Heart left ventricle (tissue), 16 donors: ENCODE measurements at places on chromosomes 1 and 21. TPM values are rescaled to one million over a fixed set of nuclear protein-coding genes. Genes with fewer than 3 reads are reported as not detected.

DNA sequence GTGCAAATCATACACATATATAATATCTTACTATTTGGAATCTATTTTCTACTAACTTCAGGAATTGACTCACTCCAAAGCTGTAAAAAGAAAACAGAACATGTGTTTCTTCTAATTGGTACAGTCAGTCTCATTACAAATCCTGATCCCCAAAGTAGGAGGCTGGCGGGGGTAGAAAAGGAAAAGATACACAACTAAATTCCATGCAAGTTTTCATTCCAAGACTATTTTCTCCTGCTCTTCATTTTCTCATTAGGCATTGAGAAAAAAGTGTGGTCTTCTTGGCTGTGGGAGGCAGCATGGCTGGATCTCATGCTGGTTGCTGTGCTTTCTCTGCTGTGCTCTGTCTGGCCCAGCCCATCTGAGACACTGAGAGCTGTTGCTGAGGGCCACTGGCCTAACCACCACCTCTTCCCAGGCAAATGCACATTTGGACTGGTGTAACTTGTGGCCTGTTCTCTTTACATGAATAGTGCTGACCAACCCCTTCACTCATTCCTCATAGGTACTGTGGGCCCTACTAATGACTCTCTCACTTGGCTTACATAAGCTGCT lies 1107.5 kb upstream of the B3GALT2 start:
- H3K27ac ChIP-seq, result no peak overlapping the region
- no peaks in the 10 kb centered on the region for H3K36me3 ChIP-seq
- no peak overlapping the region for H3K4me3 ChIP-seq
- no peak for DNase-seq
- H3K4me1 ChIP-seq, result no peaks in the 10 kb centered on the region

DNA sequence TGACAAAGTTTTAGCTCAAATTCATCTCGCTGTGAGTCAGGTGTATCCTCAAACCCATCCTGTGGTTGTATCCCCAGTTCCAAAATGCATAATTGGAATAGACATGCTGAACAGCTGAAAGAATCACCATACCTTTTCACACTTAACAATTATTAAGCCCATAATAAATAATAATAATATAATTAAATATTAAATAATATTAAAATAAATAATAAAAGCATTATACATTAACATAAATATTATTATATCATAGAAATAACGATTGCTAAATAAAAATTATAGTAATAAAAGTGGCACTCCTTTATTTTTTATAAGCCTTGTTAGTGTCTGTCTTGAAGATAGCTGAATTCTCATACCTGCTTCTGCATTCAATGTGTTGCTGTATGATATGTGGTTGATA lies 257.5 kb upstream of the B3GALT2 start:
- no peaks in the 10 kb centered on the region for H3K27me3 ChIP-seq
- no peaks in the 10 kb centered on the region for H3K36me3 ChIP-seq
- no peaks in the 10 kb centered on the region for H3K4me1 ChIP-seq
- H3K4me3 ChIP-seq, result no peak overlapping the region
- H3K27ac ChIP-seq, result no peak overlapping the region

DNA sequence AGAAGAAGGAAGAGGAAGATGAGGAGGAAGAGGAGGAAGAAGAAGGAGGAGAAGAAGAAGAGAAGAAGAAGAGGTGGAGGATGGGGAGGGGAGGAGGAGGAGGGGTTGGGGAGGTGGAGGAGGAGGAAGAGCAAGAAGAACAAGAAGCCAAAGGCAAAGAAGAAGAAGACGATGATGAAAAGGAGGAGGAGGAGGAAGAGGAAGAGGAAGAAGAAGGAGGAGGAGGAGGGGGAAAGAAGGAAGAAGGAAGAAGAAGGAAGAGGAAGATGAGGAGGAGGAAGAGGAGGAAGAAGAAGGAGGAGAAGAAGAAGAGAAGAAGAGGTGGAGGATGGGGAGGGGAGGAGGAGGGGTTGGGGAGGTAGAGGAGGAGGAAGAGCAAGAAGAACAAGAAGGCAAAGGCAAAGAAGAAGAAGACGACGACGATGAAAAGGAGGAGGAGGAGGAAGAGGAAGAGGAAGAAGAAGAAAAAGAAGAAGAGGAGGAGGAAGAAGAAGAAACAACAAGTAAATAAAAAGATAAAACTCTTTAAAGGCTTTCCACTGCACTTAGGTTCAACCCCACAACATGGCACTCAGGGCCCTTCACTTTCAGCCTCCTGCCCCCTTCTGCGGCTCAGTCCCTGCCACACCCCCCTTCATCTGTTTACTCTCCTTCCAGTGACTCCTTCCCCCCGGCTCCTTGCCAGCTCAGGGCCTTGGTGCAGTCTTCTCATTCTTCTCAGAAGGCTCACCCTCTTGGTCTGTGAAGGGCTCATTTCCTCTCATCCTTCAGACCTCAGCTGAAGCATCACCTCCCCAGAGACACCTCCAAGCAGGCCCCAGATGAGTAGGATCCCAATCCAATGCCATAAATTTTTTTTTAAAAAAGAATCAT lies 114.0 kb downstream of the KCNN3 start:
- H3K27ac ChIP-seq, result no peak overlapping the region
- H3K4me3 ChIP-seq, result no peak overlapping the region
- H3K4me1 ChIP-seq, result peaks cover 29% of the 10 kb centered on the region
- no peak for DNase-seq

The GJA5 gene
- 11.7 TPM for total RNA-seq

The TINAGL1 gene
- total RNA-seq, result 199 TPM
